ENCODE measurements at places on chromosomes 6 and 20. TPM values are rescaled to one million over a fixed set of nuclear protein-coding genes. Genes with fewer than 3 reads are reported as not detected.

HLA-DRB5 gene
- 20.8 TPM for total RNA-seq

- peak overlapping the region; percentile 93 for H3K27ac ChIP-seq
- no peaks in the 10 kb centered on the region for H3K27me3 ChIP-seq
- H3K4me3 ChIP-seq: peak overlapping the region; percentile 81
- peaks cover 62% of the 10 kb centered on the region for H3K4me1 ChIP-seq
Observed at GRCh38 chr20:25057234-25058050, 497 bp downstream of the ACSS1 start.

- no peak overlapping the region for H3K27ac ChIP-seq
- no peak overlapping the region for H3K4me3 ChIP-seq
- DNase-seq: no peak
- no peaks in the 10 kb centered on the region for H3K4me1 ChIP-seq
- H3K27me3 ChIP-seq: no peaks in the 10 kb centered on the region
- H3K36me3 ChIP-seq: no peaks in the 10 kb centered on the region
Observed at GRCh38 chr6:99427988-99428387, 2.9 kb upstream of the PNISR start.

KCNK5 gene
- total RNA-seq: 6.1 TPM

FBXO5 gene
- 3.3 TPM for total RNA-seq

DNA sequence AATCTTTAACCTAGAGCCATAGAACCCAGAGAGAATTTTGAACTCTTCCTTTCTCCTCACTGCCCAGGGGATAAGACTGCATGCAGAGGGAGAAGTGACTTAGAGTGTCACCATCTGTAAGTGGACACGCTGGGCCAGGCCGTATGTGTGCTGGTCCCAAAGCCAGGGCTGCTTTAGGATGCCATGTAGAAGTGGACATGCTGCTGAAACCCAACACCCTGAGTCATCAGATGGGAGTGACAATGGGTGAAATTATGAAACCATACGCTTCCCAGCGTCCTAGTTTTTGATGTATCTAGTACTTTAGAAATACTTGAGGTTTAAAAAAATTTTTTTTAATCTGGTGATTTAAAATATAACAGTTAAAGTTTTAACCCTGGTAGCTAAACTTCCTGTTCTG lies 191.1 kb downstream of the FNDC1 start:
- no peaks in the 10 kb centered on the region for H3K4me1 ChIP-seq

- no peak for DNase-seq
- H3K27ac ChIP-seq: no peak overlapping the region
- H3K27me3 ChIP-seq: no peaks in the 10 kb centered on the region
- H3K4me1 ChIP-seq: no peaks in the 10 kb centered on the region
Observed at GRCh38 chr6:11824986-11825385, 46.4 kb upstream of the ADTRP start.

DNA sequence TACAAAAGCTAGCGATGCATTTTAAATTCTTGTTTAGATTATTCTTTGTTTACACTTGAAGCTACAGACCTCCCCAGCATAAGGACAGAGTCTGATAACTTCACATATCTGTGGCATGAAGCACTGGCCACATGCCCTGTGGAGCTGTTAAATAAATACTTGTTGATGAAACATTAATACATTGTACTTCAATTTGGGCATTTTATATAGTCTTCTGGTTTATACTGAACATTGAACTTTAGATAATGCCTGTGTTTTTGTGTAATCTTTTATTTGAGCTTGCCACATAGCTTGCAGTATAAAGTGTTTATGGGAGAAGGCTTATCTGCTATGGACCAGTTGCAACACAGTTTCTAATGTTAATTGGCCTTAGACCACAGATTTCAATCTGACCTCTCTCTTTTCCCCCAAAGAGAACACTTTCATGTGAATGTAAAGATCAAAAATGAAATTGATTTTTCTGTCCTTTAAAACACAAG lies 48.2 kb downstream of the FRK start:
- no peak for DNase-seq
- no peaks in the 10 kb centered on the region for H3K36me3 ChIP-seq
- H3K4me3 ChIP-seq: no peak overlapping the region
- peaks cover 4% of the 10 kb centered on the region for H3K4me1 ChIP-seq
- H3K27me3 ChIP-seq: no peaks in the 10 kb centered on the region

DNA sequence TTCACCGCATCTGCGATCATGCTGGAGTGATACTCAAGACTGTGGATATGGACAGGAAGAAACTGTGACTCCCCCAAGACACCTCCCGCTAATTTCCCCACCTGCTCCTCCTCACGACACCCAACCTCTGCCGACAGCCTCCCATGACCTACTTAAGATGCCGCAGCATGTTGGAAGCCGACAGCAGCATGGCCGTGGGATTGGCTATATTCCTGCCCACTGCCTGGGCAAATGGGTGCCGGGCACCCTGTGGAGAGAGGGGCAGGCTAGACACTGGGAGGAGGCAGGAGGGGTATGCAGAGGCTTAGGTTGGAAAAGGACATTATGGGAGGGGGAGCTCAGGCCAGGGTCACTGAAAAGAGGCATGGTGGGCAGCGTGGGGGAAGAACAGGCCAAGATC lies 4.5 kb downstream of the IDH3B start:
- H3K27ac ChIP-seq: no peak overlapping the region
- no peak overlapping the region for H3K4me3 ChIP-seq
- DNase-seq: no peak
- peaks cover 17% of the 10 kb centered on the region for H3K4me1 ChIP-seq
- no peaks in the 10 kb centered on the region for H3K27me3 ChIP-seq

DNA sequence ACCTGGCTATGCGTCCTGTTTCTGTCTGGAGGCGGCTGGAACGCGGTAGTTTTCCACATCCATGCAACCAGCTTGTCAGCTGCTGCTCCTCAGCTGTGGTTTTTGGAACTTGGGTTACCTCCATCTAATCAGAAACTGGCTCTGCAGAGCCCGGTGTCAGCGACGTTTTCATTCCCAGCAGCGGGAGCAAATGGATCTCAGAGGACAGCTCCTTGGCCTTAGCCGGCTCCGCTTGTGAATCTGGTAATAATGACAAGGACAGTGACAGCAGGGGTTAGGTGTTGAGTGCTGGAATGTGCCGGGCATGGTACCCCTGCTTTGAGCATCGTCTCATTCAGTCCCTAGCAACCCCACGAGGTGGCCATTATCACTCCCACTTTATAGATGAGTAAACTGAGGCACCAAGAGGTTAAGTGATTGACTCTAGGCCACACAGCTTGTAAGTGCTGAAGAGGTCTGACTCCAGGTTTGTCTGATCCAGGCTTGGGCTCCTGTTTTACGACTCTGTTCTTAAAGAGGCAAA lies 1.3 kb downstream of the SLCO4A1 start:
- peaks cover 32% of the 10 kb centered on the region for H3K4me1 ChIP-seq
- peak overlapping the region; percentile 18 for H3K4me3 ChIP-seq
- no peak for DNase-seq
- no peaks in the 10 kb centered on the region for H3K36me3 ChIP-seq

GRCh38 chr6:165659945-165660856 lies 2.8 kb downstream of the PDE10A start:
- no peak overlapping the region for H3K27ac ChIP-seq
- H3K4me1 ChIP-seq: peaks cover 39% of the 10 kb centered on the region
- no peaks in the 10 kb centered on the region for H3K36me3 ChIP-seq
- H3K27me3 ChIP-seq: peaks cover 30% of the 10 kb centered on the region

- DNase-seq: no peak
- no peak overlapping the region for H3K27ac ChIP-seq
- H3K4me3 ChIP-seq: no peak overlapping the region
- H3K27me3 ChIP-seq: no peaks in the 10 kb centered on the region
- no peaks in the 10 kb centered on the region for H3K36me3 ChIP-seq
Observed at GRCh38 chr6:87210979-87211378, 55.6 kb downstream of the ZNF292 start.

HCRTR2 gene
- not detected for total RNA-seq

GRCh38 chr6:112744827-112745226 lies 397.7 kb downstream of the RFPL4B start:
- H3K27ac ChIP-seq: no peak overlapping the region
- H3K4me3 ChIP-seq: no peak overlapping the region
- no peak for DNase-seq
- H3K4me1 ChIP-seq: no peaks in the 10 kb centered on the region

GRCh38 chr20:14879020-14879697 lies 541.7 kb upstream of the FLRT3 start:
- H3K27me3 ChIP-seq: no peaks in the 10 kb centered on the region
- H3K27ac ChIP-seq: no peak overlapping the region
- H3K36me3 ChIP-seq: no peaks in the 10 kb centered on the region
- no peaks in the 10 kb centered on the region for H3K4me1 ChIP-seq

MATN4 gene
- not detected for total RNA-seq

- no peak overlapping the region for H3K4me3 ChIP-seq
- no peaks in the 10 kb centered on the region for H3K27me3 ChIP-seq
- no peak for DNase-seq
- no peaks in the 10 kb centered on the region for H3K36me3 ChIP-seq
- no peaks in the 10 kb centered on the region for H3K4me1 ChIP-seq
Observed at GRCh38 chr6:91796603-91797002, 1209.7 kb upstream of the MAP3K7 start.

- peaks cover 36% of the 10 kb centered on the region for H3K4me1 ChIP-seq
- H3K27me3 ChIP-seq: no peaks in the 10 kb centered on the region
- no peak overlapping the region for H3K4me3 ChIP-seq
- H3K36me3 ChIP-seq: peaks cover 10% of the 10 kb centered on the region
Observed at GRCh38 chr6:148516217-148516616, 173.6 kb downstream of the SASH1 start.

GRCh38 chr6:32147401-32148132 lies 4.2 kb downstream of the PRRT1 start:
- H3K4me3 ChIP-seq: no peak overlapping the region
- DNase-seq: no peak
- no peaks in the 10 kb centered on the region for H3K4me1 ChIP-seq
- no peaks in the 10 kb centered on the region for H3K36me3 ChIP-seq
- no peak overlapping the region for H3K27ac ChIP-seq

SULF2 gene
- total RNA-seq: 14.6 TPM

CALHM5 gene
- total RNA-seq: 2.5 TPM

DNA sequence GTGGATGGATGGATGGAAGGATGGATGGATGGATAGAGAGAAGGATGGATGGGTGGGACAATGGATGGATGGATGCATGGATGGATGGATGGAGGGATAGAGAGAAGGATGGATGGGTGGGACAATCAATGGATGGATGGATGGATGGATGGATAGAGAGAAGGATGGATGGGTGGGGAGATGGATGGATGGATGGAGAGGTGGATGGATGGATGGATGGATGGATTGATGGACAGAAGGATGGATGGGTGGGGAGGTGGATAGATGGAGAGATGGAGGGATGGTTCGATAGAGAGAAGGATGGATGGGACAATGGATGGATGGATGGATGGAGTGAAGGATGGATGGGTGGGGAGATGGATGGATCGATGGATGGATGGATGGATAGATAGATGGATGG lies 6.4 kb downstream of the EEF1A2 start:
- DNase-seq: no peak
- no peaks in the 10 kb centered on the region for H3K36me3 ChIP-seq
- no peak overlapping the region for H3K27ac ChIP-seq
- H3K4me3 ChIP-seq: no peak overlapping the region
- H3K4me1 ChIP-seq: no peaks in the 10 kb centered on the region

- H3K36me3 ChIP-seq: no peaks in the 10 kb centered on the region
- DNase-seq: no peak
- no peak overlapping the region for H3K4me3 ChIP-seq
- H3K4me1 ChIP-seq: no peaks in the 10 kb centered on the region
- H3K27me3 ChIP-seq: no peaks in the 10 kb centered on the region
Observed at GRCh38 chr6:113871975-113872374, 14.8 kb downstream of the MARCKS start.

- H3K27me3 ChIP-seq: peaks cover 32% of the 10 kb centered on the region
- H3K27ac ChIP-seq: no peak overlapping the region
- no peaks in the 10 kb centered on the region for H3K4me1 ChIP-seq
Observed at GRCh38 chr20:37567331-37567665, 39.6 kb upstream of the BLCAP start.

DNA sequence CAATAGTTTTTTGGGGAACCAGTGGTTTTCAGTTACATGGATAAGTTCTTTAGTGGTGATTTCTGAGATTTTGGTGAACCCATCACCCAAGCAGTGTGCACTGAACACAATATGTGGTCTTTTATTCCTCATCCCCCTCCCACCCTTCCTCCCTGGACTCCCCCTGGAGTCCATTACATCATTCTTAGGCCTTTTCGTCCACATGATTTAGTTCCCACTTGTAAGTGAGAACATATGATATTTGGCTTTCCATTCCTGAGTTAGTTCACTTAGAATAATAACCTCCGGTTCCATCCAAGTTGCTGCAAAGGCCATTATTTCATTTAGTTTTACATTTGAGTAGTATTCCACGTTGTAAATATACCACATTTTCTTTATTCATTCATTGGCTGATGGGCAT lies 28.3 kb downstream of the RPP40 start:
- no peak for DNase-seq
- H3K36me3 ChIP-seq: no peaks in the 10 kb centered on the region
- no peaks in the 10 kb centered on the region for H3K27me3 ChIP-seq
- H3K4me3 ChIP-seq: no peak overlapping the region
- no peaks in the 10 kb centered on the region for H3K4me1 ChIP-seq

SYNDIG1 gene
- total RNA-seq: not detected

- peak within 1 kb of the TSS; percentile 89 for H3K27ac ChIP-seq
- H3K4me3 ChIP-seq: peak within 1 kb of the TSS; percentile 85
- peaks cover 20% of the 10 kb centered on the region for H3K4me1 ChIP-seq
- no peaks in the 10 kb centered on the region for H3K27me3 ChIP-seq
Observed at GRCh38 chr6:90586836-90587638, at the start of gene MAP3K7. TSS of gene MAP3K7 (minus strand) at chr6:90587072. CDS start at chr6:90586883, 189 bp downstream.

DNA sequence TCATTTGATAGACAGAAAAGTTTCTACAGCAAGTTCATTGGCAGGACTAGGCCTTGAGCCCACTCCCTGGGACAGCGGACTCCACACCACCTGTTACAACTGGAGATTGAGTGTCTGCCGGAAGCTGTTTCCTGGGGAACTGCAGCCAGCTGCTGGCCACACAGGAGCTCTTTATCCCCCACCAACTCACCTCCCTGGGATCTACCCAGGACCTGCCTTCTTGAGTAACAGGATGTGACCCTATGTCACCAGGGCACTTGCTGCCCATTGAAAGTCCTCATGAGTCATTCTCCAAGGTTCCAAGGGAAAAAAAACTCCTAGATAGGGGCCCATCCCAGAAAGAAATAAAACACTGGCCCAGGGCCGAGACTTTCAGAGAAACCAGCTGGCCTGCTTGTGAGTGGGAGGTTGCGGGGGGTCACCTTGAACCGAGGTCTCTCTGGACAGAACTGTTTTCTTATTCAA lies 37.4 kb upstream of the SLC9A8 start:
- DNase-seq: peak; percentile 72
- H3K4me1 ChIP-seq: peaks cover 6% of the 10 kb centered on the region
- no peak overlapping the region for H3K4me3 ChIP-seq
- no peaks in the 10 kb centered on the region for H3K36me3 ChIP-seq

DNA sequence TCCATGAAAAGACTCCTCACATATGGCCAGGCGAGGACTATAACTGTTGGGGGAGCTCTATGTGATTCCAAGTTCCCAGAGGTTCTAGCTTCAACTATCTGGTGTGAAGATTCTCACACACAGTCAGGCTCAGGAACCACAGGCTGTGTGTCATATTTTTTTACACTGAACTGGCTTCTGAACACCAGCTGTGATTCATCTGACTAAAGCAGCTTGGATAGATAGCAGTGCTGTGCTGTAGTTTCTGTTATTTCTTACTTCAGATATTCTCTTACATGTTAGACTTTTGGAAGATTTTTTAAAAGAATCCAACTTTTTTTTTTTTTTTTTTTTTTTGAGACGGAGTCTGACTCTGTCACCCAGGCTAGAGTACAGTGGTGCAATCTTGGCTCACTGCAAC lies 140.7 kb upstream of the MCHR2 start:
- no peak overlapping the region for H3K4me3 ChIP-seq
- no peak overlapping the region for H3K27ac ChIP-seq
- no peaks in the 10 kb centered on the region for H3K4me1 ChIP-seq
- H3K27me3 ChIP-seq: no peaks in the 10 kb centered on the region

CST2 gene
- not detected for total RNA-seq

ABHD12 gene
- 38.7 TPM for total RNA-seq
